Camera-type eye (tissue), 1 donor: ENCODE measurements at places on chromosomes 2 and 18. TPM values are rescaled to one million over a fixed set of nuclear protein-coding genes. Genes with fewer than 3 reads are reported as not detected.

The NT5C1B gene
- total RNA-seq: not detected

The TRABD2A gene
- total RNA-seq: 0.77 TPM

The FSHR gene
- total RNA-seq: not detected

The CFC1 gene
- 0.55 TPM for total RNA-seq

The WDPCP gene
- 53.5 TPM for total RNA-seq

The B3GNT7 gene
- total RNA-seq: 3.4 TPM

The IL1A gene
- not detected for total RNA-seq

The PTPRM gene
- 99.3 TPM for total RNA-seq
